ENCODE measurements at places on chromosomes 1 and 21.
A peak's percentile ranks its signal among the peaks of the same experiment; 100 is the strongest.

DNA sequence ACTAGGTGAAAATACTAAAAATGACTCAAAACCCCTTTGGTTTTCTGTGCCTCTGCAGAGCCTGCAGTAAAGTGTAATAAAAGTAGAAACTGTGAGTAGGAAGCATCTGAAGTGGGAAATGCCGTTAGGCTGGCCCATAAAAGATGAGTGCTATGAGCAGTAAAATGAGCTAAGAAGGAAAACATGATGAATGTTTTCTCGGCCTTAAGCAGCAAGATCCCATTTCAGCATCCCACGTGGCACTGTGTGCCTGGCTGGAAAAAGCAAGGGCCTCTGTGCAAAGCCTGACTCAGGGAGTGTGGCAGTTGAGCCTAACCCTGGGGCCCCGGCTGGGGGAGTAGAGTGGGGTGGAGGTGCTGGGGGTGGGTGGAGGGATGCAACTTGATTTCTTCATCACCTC, 109.5 kb downstream of the TBX15 start:
- DNase-seq = no peak

DNA sequence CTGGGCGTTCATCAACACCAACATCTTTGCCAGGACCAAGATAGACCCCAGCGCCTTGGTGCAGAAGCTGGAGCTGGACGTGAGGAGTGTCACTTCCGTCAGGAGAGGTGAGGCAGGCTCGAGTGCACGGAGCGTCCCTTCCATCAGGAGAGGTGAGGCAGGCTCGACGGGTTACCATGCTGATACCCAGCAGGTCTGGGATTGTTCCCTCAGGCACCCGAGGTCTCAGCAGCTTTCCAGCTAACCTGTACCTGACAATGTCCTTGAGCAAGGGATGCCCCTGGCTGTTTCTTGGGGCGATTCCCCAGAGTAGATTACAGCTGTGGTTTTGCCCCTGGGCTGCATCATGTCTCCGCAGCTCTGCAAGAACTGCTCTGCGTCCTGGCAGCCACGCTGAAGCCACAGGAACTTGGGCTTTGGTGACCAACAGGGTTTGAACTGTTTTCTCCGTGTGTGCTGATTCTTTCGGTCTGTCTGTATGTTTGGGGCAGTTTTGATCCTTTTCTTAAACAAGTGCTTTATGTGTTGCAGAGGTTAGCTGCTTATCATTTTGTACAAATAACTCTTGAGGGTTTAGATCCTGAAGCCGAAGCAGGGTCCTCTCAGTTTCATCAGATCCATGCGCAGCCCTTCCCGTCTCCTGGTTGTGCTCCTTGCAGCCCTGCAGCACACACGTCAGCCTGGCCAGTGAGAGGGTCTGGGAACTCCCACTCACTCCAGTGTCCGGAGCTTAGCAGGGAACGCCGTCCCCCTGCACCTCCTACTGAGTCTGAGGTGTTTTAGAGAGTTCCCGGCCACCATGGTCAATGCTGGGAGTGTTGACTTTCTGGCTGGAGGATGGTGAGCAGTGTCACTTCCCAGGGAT, 4.1 kb downstream of the SLX9 start:
- DNase-seq = no peak

- no peak for DNase-seq
These were observed 56.7 kb downstream of the PTGS2 start for GRCh38 chr1:186623551-186623950.

- DNase-seq = no peak
These were observed 69.5 kb downstream of the CD58 start for GRCh38 chr1:116501125-116501869.

DNA sequence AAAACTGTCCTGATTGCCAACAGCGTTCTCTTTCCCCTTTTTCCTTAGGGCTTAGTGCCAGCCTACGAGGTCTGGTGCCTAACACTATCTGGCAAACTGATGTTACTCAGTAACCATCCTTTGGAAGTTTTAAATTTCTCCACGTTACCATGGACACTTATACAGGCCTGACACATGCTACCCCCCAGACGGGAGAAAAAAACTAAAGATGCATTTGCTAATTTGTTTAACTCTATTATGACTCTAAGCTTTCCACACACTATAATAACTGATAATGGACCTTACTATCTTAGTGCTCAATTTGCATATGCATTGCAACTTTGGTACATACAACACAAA, 36.8 kb downstream of the CLCA1 start:
- no peak for DNase-seq

DNA sequence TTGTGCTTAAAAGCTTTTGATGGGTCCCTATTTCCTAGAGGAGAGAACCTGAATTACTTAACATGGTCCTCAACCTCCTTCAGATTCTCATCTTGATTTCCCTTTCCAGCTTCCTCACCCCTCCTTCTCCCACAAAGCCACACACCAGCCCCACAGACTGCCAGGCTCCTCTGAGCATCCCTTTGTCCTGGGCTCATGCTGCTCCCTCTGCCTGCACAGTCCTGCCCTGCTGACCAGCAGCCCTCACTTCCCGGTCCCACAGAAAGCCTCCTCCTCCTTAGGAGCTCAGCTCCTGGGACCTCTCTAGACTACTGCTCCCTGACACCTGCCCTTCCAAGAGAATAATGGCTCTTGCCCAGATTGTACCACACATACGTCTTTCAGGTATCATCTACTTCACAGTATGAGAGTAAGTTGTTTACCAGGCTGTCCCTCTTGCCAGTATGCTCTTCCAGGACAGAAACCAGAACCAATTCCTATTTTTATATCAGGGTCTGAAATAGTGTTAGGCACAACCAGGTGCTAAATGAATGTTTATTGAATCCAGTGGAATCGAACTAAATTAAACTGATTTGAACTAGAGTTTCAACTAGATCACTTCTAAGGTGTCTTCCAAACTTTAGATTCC, 373.4 kb downstream of the LMX1A start:
- no peak for DNase-seq

- no peak for DNase-seq
These were observed 3.1 kb upstream of the KCNE2 start for GRCh38 chr21:34360488-34361241.

GRCh38 chr1:88780485-88780884, 96.4 kb downstream of the PKN2 start:
- no peak for DNase-seq

DNA sequence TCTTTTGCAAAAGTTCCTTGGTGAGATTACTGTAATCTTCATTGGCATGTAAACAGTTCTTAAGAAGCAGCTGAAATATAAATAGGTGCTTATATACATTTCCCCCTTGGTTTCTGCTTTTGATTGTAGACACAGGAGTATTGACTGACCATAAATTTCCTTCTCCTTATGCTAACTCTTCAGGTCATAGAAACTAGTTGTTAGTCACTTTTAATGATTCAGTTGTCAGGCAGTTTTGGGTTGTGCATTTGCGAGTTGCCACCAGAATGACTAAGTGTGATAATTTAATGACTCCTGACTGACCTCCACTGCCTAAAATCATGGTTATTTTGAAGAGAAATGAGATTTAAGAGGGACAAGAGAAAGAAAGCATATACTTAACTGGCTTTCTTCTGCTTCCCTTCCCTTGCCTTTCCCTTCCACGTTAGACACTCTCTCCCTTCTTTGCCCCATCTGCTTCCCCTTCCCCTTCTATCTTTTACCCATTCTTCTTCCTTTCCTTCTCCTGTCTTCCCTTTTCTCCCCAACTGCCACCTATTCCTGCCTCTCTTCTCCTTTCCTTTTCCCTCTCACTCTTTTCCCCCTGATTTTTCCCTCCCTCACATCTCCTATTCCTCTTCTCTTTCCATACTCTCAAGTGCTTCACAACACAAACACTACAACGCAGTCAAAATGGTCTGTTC, 12.3 kb downstream of the ZMPSTE24 start:
- no peak for DNase-seq

DNA sequence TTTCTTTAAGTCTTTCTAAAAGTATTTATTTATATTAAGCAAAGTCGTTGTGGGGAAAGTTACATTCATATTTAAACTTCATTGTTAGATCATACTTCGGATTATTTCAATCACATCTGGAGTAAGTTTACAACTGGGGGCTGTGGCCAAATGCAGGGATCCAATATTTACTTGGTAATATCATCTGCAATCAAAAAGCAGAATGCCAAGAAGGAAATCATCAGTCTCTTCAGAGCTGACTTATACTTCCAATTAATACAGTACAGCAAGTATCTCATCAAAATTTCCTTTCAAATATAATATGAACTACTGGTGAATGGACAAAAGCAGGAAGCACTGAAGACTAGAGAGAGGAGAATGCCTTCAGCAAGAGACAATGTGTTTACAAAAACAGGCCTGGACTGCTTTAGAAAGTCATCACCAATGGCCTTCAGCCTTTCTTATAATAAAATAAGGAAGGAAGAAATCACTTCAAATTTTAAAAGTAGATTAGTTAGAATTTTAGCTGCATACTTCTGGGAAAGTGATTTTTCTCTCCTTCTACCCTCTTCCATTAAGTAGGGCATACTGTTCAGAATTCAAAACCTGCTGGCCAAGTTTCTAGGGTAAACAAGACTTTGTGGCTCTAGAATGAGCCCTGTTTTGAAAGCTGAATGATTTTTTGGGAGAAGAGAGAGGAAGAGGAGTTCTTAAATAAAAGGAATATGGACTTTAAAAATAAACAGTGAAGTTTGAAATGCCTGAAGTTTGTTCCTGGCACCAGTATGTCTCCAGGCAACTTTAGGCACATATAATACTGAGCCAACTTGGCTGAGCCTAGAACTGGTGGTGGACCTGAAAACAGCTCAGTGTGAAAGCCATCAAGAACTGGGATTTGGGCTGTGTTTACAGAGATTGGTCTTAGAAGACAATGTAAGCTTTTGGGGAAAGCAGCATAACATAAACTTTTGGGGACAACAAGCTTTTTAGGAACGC, 22.2 kb upstream of the MYOC start:
- DNase-seq = no peak

GRCh38 chr21:14589855-14590563, 43.9 kb upstream of the SAMSN1 start:
- no peak for DNase-seq

DNA sequence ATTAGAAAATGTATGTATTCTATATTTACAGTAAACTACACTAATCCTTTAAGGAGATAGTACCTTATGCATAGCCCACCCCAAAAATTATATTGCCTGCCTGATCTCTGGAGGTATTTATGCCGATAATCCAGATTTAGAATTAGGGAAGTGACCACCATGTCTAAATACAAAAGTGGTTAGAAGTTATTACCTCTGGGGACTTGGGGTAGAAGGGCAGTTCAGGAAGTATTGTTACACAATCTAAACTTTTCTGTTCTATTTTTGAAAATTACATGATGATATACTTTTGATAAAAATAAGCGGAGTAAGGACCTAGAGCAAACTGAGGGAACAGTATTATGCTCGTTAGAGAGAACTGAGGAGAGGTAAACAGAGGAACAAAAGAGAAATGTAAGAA, 90.5 kb upstream of the ZP4 start:
- no peak for DNase-seq

- no peak for DNase-seq
These were observed 11.9 kb upstream of the RIPPLY3 start for GRCh38 chr21:36994501-36995158.

- DNase-seq = peak; percentile 50
These were observed 34.9 kb upstream of the RUNX3 start for GRCh38 chr1:24964811-24965570.

DNA sequence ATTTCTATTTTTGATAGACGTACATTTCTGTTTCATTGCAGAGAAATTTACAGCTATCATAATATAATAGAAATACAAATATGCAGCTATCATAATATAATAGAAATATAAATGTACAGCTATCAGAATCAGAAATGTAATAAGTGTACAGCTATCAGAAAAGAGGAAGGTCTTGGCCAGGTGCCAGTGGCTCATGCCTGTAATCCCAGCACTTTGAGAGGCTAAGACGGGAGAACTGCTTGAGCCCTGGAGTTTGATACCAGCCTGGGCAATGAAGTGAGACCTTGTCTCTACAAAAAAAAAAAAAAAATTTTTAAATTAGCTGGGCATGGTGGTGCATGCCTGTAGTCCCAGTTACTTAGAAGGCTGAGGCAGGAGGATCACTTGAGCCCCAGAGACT, 37.9 kb downstream of the PIGM start:
- DNase-seq = no peak

DNA sequence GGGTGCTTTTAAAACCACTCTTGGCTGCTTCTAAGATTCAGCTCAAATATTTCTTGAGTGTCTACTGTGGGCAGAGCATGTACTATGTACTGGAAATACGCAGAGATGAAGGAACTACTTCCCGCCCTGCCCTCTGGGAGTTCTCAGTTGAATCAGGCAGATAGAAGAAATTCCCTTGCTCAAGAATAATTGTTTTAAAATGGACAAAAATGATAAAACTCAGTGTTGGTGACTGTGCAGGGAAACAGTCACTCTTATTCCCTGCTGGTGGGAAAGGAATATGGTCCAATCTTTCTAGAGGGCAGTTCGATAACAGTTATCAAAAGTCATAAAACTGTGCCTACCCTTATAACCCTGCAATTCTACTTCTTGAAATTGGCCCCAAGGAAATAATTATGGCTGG, 16.9 kb upstream of the GRHL3 start:
- no peak for DNase-seq

DNA sequence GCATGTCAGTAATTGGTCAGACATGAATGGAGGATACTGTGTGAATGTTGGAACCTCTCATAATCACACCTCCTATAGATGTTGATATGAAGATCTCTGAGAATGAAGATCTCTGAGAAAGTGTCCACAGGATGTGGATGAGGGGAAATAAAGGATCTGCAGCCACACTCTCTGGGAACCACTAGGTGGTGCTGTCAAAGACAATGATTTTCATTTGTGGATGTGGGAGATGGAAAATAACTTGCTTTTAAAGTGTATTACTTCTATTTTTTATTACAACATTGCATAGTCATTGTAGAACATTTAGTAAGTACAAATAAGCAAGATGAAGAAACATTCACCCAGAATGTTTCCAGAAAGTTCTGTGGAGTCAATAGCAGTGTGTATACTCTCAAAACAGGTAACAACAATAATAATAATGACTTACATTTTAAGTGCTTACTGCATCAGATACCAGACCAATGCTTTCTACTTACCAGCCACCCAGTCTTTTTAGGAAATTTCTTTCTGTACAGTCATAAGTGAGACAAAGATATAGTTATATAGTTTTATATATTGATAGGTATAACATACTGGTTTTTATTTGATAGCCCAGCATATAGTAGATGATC, 128.2 kb downstream of the ATG4C start:
- no peak for DNase-seq

DNA sequence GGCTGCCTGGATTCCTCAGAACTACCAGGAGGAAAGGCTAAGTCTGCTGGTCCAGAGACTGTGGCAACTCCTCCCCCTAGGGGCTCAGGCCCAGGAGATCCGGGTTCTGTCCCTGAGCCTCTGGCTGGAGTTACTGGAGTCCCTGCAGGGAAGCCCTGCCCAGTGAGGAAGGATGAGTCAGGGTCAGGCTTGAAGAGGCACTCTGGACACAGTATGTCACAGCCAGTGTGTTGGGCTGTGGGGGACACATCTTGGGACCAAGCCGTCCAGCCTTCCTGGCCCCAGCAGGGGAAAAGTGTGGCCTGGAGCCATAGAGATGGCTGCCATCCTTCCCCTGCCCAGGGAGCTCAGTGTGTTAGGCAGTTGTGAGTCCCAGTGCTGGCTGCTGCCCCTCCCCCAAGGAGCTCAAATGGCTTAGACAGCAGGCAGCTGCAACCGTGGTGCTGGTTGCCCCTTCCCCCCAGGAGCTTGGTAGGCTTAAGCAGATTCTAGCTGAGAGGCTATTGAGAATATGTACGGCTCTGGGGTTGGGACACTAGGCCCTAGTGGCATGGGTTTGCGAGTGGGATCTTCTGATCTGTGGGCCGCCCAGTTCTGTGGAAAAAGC, 28.2 kb upstream of the RABGAP1L start:
- no peak for DNase-seq

- DNase-seq = no peak
These were observed 45.9 kb downstream of the CHRM3 start for GRCh38 chr1:239432255-239432654.

- DNase-seq = no peak
These were observed 2.1 kb upstream of the RD3 start for GRCh38 chr1:211493876-211494653.
